ENCODE measurements at places on chromosomes 3 and 15.
A peak's percentile ranks its signal among the peaks of the same experiment; 100 is the strongest.

- no peak for DNase-seq
Observed at GRCh38 chr3:39460677-39461076, 6.8 kb upstream of the MOBP start.

DNA sequence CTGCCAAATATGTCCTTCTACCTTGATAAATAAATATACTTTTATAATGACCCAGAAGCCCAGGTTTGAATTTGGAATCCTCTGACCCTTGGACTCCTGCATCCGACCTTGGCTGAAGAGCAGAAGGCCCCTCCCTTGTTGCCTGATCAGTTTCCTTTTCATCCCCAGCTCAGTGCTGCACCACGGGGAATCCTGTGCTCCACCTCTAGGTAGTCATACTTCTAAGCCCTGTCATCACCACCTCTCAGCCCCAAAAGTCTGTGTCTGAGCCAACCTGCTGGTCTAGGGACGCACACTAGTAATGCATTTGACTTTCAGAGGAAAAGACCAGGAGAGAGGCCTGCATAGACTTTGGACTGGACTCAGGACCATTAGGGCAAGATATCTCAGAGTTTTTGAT, 310.6 kb downstream of the NLGN1 start:
- DNase-seq = no peak

- DNase-seq = peak; percentile 69
Observed at GRCh38 chr3:54968546-54969172, 40.8 kb upstream of the LRTM1 start.

DNA sequence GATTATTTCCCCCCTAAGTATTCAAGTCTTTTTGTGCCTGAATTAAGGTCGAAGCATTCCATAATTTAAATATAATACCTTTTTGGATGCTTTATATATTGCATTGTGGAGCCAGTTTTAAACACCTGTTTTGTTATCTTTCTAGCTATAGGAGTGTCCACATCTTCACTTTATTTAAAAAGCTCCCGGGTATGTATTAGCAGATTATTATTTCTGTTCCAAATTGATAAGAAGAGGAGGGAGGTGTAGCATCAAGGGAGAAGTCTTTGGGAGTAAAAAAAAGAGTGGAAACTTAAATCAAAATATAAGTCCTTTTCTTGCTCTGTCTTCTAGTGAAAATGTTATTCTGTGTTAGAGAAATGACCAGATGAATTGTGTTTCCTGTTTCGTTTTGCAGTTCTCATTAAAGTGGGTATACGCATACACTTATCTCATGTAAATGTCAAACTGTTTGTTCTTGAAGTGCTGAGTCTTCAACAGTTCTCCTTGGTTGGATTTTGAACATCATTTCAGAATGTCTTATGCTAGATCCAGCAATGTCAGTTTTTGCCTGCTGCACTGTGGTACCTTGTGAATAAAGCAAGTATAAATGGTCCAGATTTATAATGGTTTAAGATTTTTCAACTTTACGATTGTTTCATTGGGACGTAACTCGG, 105.8 kb downstream of the FNDC3B start:
- DNase-seq = no peak

DNA sequence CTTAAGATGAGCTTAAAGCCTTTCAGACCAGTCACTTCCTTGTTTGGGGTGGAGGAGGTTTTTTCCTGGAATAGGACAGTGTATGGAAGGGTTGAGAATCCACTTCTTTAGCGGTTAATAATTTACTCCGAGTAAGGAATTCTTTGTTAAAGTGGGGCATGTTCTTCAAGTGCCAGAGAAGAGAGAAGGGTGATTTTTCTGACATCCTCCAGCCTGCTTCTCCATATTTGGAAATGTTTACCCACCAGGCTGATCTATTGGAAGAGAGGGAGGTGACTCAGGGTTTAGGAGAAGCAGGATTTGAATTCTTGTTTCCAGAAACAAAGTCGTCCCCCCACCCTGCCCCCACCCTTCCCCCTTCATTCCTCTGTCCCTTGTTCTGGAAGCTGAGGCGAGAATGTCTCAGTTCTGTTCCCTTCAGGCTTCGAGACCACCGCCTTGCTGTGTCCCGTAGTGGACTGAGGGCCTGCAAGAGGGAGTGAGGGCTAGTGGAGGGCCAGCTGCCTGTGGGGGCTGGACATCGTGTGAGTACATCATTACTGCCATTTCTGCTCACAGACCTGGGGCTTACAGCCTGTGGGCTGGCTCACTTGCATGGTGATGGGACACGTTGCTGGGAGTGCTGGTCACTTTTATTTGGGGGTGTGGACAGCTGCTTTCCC, 58.5 kb downstream of the LPP start:
- no peak for DNase-seq

- DNase-seq = no peak
Observed at GRCh38 chr3:197038679-197039462, 9.3 kb upstream of the MELTF start.

DNA sequence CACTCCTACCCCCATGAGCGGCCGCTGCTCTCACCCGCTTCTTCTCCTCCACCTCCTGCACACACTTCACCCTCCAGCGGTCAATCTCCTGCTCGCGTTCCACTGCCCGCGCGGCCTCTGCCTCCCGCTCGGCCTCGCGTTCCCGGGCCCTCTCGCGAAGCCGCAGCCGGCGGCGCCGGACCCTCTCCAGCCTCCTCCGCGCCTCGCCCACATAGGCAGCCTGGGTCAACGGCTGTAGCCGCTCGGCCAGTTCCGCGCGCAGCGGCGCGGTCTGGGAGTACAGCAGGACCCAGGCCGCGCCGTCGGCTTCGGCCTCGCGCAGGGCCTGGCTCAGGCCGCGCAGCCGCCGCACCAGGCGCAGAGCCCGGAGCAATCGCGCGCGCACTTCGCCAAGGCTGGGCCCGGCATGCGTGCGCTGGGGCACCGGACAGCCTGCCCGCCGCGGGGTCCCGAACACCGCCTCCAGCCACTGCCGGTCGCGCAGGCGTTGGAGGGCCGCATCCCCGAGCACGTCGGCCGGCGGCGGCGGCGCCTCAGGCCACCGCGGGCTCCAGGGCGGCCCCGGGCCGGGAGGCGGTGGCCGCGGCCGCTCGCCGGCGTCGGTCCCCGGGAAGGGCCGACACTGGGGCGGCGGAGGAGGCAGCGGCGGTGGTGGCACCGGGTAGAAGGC, 595 bp downstream of the PDCD7 start:
- DNase-seq = no peak

- DNase-seq = no peak
Observed at GRCh38 chr15:92613841-92614240, 41.7 kb downstream of the FAM174B start.

GRCh38 chr3:166446291-166446690, 609.1 kb upstream of the BCHE start:
- no peak for DNase-seq

GRCh38 chr3:177731644-177732268, 534.5 kb upstream of the TBL1XR1 start:
- no peak for DNase-seq

DNA sequence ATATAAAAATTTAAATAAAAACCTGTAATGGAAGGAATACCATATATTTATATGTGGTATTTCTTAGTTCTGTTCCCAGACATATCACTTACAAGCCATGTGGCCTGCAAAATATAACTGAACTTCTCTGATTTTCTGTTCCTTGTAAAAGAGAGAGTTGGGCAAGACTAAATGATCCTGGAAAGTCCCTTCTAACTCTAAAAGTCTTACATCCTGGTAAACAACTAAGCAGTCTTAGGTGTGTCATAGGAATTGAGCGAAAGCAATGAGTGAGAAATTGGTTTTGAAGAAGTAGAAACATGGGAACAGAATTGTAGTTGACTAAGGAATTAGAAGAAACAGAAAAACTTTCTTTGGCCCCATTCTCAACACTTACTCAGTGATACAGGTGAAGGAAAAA, 25.3 kb upstream of the IL20RB start:
- no peak for DNase-seq

DNA sequence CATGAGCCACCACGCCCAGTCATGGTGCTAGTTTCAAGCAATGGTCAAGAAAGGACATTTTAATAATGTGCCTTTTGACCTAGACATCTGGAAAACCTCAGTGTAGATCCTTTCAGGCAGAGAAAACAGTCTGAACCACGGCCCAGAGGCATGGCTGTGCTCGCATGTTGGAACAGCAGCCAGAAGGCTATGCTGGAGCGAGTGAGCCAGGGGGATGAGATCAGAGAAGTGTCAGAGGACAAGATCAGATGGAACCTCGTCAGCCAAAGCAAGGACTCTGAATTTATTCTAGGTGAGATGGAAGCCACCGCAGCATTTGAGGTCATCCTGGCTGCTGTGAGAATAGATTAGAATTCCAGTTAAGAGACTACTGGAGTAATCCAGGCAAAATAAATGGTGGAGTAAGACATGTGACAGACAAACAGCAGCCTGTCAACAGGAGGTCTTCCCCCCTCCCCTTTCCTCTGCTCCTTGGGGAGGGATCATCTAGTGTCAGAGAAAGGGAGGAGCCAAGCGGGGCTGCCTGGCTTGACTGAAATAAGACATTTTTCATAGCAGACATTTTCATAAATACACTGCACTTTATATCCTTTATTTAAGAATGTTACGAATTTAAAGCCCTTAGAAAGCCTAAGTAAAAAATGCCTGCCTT, 40.4 kb upstream of the ACKR4 start:
- peak; percentile 12 for DNase-seq

- peak; percentile 59 for DNase-seq
Observed at GRCh38 chr3:124246949-124247348, 255.0 kb upstream of the ROPN1 start.

DNA sequence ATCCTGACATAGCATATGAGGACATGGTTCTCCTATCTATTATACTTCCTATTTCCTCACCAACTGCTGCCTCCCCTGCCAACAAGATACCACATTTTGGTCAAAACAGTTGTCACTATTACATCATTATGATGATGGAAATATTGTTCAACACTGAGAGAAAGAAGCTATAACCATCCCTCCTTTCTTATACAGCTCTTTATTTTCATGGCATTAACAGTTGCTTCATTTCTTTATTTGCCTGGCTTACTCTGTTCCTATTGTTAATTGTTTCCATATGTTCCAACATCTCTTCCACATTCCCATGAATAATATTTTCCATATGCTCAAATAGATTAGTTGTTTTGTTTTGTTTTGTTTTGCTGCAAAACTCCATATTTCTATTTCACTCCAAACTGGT, 40.8 kb upstream of the FILIP1L start:
- no peak for DNase-seq

- DNase-seq = peak; percentile 88
Observed at GRCh38 chr3:123258811-123259420, 57.2 kb downstream of the SEC22A start.

DNA sequence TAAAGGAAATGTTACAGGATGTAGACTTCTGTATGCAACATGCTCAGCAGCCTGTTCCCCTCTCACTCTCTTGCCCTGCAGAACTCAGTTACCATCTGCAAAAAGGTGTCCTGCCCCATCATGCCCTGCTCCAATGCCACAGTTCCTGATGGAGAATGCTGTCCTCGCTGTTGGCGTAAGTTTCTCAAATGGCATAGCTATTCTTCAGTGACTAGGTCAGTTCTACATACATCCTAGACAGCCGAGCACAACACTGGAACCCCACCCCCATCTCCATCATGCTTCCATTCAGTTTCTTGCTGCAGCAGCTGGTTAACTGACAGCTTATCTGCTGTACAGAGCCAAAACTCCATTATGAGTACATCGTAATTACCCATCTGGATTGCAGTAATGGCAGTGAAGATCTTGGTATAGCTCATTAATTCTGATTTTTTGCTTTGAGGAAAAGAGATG, 4.5 kb downstream of the THBS1 start:
- DNase-seq = peak; percentile 25

DNA sequence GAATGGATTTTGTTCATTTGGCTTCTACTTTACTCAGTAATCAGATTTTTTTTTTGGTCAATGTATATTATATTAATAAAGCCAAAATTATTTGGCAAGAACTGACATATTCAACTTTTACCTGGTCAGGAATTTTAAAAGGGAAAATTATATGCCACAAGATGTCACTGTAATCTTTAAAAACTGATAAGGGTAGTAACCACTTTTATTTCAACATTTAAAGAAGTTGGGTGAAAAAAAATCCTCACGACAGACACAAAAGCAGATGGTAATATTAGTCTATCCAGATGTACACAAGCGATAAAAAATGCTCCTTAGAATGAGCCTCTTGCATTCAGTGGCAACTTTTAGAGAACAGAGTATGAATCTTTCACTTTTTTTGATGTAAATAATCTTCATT, 101.9 kb downstream of the SERPINI1 start:
- DNase-seq = peak; percentile 95

- no peak for DNase-seq
Observed at GRCh38 chr3:41190509-41191284, 8.6 kb upstream of the CTNNB1 start.

- DNase-seq = peak; percentile 39
Observed at GRCh38 chr15:78004919-78005634, 72.4 kb downstream of the TBC1D2B start.

- DNase-seq = peak; percentile 3
Observed at GRCh38 chr3:12442654-12443501, 41.4 kb upstream of the TSEN2 start.

- no peak for DNase-seq
Observed at GRCh38 chr3:195076981-195077610, 193.9 kb downstream of the XXYLT1 start.

DNA sequence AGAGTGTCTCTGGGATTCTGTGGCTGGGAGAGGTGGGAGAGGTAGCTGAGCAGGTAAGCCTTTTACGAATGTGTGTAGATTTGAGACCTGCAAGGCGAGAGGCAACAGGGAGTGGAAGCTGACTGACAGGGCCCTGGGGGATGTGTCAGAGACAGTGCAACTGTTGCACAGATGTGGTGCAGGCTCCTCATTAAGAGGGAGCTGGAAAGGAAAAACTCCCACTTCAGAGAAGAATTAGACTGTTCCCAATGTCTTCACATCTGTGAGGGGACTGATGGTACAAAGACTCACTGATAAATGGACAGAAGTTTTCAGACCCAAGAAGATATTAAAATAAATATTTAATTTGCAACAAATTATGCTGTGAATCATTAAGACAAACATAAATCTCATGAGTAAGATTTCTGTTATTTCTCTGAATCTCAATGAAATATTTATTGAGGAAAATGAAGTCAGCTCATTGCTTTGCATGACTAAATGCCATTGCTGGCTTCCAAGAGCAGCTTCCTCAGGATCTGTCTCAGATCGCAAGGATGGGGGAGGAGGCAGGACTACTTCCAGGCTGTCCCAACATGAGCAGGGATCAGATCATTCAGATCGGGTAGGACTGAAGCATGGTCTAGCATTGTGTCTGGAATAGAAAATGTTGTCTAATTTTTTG, 127.3 kb upstream of the ROPN1 start:
- DNase-seq = peak; percentile 74

DNA sequence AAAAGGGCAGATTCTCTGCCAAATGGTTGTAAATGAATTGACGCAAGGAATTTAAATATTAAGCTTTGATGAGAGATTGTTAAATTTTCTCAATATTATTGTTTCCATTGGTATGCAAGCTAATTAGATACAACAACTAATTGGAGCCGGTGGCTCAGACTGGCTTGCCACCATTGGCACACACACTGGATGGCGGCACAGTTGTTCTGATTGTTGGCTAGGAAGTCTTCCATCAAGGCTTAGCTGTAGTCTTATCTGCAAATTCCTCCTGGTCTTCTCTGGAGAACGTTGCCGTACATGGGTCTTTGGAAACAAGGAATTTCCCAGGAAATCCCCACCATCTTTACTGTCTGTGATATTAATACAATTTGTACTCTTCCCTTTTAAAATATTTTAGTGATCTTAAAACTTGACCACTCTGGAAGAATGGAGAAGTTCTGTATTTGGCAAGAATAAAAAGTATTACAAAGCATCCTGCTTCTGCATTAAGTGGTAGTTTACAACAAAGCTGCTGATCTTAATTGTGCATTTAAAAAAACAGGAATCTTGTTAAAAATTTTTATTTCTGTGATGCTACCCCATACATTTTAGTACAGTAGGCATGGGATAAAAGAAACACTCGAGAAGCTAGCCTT, 126.5 kb downstream of the UBE2E2 start:
- no peak for DNase-seq

- DNase-seq = no peak
Observed at GRCh38 chr3:11583638-11584046, 60.1 kb downstream of the VGLL4 start.
